ENCODE measurements at places on chromosomes 1 and 21.

- DNase-seq: no peak
These were observed 109.7 kb downstream of the SLC35F3 start for GRCh38 chr1:234014208-234014607.

GRCh38 chr1:17420391-17420918 is 19.0 kb downstream of the RCC2 start:
- DNase-seq: no peak

- no peak for DNase-seq
These were observed 31.9 kb upstream of the RAP1A start for GRCh38 chr1:111587509-111588174.

DNA sequence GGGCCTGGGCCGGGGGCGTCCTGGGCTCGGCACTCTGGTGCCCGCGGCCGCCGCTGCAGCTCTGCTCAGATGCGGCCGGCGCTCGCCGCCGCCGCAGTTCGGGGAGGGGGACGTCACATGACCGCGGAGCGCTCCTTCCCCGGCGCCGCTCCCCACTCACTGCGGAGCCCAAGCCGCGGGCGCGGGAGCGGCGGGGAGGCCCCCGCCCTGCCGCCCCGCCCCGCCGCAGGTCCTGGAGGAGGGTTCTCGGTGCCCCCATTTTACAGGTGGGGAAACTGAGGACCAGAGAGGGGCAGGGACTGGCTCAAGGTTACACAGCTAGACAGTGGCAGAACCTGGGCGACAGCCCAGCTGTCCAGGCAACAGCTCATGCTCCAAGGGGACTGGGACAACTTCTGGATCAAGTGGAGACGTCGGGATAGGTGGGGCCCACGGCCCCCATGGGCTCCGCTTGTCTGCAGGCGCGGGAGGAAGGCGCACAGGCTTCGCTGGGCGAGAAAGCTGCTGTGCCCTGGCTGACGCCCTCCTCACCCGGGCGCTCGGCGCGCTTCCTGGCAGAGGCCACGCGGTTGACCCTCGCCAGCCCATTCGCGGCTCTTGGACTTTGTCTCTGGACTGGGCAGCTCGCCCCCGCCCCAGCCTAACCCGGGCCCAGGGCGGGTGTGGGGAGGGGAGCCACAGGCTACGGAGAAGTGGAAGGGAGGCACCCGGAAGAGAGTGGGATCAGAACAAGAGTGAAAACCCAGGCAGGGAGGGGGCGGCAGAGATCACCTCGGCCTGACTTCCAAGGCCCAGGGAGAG is at the start of gene RAP1GAP:
Gene RAP1GAP (minus strand): TSS at position 100 of the 801 bp plus-strand sequence. CDS start 49,325 bp downstream, outside the sequence.
- DNase-seq: no peak

DNA sequence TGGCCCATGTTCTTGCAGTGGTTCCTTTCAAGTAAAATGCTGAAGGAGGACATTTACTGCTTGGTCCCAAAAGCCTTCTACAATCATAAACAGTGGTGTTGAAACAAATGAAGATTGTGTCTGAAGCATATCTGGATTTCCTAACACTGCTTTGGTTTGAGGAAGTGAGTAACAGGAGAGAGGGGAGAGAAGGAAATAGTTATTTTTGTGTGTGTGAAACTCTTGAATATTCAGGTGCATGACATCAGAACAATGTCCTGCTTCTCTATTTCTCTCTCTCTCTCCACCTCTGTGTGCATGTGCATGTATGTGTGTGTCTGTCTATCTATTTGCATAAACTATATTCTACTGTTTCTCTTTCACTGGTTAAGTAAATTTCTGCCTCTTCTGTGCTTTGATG is 61.4 kb upstream of the TNFSF18 start:
- no peak for DNase-seq

DNA sequence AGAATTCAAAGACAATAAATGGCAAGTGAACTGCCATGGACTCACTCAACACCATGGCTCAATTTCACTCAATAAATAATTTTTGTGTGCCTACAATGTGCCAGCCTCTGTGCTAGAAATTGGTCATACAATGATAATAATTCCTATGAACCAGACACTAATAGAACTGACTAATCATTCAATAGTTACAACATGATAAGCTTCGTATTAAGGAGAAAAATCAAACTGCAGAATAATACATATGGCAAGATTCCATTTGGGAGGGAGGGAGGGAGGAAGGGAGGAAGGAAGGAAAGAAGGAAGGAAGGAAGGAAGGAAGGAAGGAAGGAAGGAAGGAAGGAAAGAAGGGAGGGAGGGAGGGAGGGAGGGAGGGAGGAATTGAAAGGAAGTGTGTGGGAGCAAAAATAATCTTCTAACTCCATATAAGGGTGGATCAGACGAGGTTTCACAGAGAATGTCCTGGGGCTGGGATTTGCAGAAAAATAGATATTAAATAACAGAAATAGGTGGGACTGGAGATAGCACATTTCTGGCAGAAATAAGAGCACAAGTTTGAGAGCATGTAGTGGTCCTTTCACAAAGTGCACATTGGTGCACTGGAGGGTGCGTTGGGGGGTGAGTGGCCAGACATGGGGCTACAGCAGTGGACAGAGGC is 52.9 kb downstream of the JAK1 start:
- no peak for DNase-seq

- DNase-seq: no peak
These were observed 8.7 kb downstream of the SMG7 start for GRCh38 chr1:183480971-183481441.

- no peak for DNase-seq
These were observed 110.4 kb downstream of the PDE9A start for GRCh38 chr21:42763581-42764442.

All from stimulated activated CD8-positive, alpha-beta memory T cell treated with anti-CD3 and anti-CD28 coated beads, Interleukin-15, amount 100 ng/mL, for 48 hours (primary cell).